ENCODE measurements at places on chromosomes 12 and 14.
A peak's percentile ranks its signal among the peaks of the same experiment; 100 is the strongest.

DNA sequence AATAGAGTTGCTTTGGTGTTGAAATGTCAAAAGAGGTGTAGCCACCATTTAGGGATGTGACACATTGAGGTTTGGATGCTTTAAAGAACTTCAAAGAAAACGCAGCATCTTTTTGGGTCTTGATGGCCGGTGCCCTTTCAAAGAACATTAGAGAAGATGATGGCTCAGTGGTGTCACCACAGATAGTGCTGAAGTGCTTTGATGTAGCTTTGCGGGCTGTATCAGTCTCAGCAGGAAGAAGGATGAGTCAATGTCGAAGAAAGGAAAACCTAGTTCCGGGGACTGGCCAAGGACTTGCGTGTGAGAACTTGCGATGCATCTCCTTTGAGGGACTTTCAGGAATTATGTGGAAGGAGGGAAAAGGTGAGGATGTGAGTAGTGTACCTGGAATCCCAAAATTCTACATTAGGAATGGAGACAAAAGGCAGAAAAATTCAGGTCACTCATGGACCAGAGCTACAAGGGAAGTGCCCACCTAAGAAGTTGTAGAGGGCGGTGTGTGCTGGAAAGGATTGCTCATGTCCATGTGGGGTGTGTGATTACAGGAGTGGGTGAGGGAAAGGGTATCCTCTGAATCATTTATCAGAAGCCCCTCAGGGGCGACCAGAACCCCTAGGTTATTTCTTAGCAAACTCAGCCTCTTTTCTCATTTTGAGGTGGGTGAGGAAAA is 39.7 kb upstream of the GZMB start:
- DNase-seq: no peak

GRCh38 chr12:54424224-54424623 is 5.2 kb upstream of the ITGA5 start:
- DNase-seq: no peak

DNA sequence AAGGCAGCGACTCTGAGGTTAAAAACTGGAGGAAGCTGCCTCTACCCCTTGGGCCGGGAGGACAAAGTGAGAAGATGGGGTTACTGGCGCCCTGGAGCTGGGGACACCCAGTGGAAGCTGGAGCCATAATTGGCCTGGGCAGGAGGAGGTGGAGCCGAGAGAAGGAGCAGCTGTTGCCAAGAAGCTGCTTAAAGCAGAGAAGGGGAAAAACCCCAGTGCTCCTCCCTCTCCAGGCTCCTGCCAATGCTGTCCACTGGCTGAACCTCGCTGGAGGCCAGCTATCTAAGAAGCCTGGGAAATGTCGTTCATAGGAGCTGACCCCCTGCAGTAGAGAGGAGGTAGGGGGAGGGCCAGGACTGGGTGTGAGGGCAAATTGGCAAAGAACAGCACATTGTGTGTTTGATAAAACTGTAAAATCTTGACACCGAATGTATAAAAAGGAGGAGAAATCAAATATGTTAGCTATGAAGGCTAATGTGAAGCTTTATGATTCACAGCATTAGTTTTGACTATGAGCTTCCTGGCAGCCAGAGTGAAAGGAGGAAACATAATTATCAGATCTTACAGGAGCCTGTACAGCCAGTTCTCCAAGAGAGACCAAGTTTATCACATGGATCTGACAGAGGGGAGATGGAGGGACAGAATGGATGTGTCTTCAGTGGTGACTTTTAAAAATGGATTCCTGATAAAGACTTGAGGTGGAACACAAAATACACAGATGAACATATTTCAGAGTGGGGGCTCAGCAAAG is 9.5 kb downstream of the HHIPL1 start:
- DNase-seq: no peak

DNA sequence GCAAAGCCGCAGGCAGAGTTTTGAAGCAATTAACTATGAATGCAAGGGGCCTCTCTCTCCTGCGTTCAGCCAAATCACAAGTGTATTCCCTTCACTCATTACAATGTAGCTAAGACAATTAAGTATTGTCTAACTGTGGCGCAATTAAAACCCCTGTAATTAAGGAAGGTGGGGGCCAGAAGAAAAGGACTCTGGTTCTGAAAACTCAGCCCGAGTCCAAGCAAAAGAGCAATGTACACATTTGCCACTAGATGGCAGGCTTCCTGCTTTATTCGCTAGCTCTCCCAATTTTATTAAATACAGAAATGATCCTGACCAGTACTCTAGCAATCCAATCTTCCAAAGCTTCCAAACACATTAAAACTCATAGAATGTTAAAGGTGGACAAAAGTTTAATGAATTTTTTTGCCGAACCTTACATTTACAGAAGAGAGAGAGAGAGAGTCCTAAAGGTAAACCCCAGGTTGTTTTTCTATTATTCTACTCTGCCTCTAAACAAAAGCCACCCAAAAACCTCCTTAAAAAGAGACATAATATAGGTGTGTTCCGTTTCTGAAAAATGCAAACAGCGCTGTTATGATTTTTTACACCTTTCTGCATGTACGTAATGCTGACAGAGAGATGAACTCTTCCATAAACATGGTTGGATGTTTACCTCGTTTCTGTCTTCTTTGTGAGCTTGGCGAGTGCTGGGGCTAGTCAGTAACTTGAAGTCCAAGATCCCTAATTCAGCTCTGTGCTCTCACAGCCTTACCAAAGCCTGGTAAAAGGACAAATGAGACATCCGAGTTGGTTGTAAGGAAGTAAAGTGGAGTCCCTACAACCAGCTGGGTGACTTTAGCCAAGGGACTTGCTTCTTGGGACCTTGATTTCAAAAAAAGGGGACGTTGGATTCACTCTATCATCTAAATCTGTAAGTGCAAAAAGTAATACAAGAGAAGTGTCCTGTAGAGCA is 50.9 kb upstream of the VASH1 start:
- peak; percentile 92 for DNase-seq

GRCh38 chr12:120346031-120346430 is 18.5 kb upstream of the PLA2G1B start:
- DNase-seq: no peak

DNA sequence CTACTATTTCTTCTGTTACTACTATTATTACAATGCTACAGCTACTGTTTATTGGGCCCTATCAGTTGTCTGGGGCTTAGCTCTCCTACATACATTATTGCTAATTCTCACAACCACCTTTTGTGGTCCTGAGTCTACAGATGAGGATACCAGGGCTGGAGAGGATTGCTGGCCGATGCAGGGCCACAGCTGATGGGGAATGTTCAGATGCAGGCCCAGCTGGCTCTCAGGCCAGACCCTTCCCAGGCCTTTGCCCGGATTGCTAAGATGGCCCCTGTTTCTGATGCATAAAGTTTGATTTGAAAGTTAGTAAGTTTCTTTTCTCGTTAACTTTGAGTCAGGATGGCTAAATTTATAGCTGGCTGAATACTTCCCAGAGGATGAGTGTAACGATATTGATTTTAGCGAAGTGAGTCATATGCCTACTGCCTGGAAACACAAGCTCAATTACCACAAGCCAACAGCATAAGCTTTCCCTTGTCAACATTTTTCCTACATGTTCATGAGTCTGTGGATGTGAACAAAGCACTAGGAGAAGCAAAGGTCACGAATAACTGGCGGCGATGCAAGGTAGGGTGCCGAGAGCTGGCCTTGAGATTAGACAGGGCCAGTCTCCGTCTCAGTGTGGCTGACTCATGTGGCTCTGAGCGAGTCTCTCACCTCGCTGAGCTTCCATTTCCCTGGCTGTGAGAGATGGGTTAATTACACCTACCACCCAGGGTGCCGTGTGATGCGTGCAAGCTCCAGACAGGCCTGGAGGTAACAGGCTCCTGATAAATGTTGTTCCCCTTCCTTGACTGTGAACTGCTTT is 111.0 kb downstream of the BEGAIN start:
- peak; percentile 90 for DNase-seq

GRCh38 chr12:119803381-119803791 is 73.7 kb downstream of the CIT start:
- DNase-seq: no peak

- DNase-seq: no peak
Observed at GRCh38 chr14:33686856-33687255, 264.0 kb downstream of the EGLN3 start.

- no peak for DNase-seq
Observed at GRCh38 chr12:120100630-120101029, 15.9 kb downstream of the RAB35 start.

DNA sequence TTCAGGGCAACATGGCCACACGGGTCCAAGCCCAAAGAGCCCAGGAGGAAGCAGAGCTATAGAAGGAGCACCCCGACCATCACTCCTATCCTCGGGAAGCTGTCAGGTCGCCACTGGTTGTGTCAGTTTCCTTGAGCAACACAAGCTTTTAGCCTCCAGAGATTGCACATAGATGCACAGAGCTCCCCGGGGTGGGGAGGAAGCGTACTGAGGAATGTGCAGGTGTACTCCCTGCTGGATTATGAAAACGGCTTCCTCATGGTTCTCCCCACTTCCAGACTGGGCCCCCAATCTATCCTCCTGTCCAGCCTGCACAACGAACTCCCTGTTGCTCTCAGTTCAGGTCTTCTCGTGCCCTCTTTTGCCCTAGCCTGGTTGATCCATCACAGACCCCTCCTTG is 30.3 kb upstream of the IRF2BPL start:
- DNase-seq: no peak

DNA sequence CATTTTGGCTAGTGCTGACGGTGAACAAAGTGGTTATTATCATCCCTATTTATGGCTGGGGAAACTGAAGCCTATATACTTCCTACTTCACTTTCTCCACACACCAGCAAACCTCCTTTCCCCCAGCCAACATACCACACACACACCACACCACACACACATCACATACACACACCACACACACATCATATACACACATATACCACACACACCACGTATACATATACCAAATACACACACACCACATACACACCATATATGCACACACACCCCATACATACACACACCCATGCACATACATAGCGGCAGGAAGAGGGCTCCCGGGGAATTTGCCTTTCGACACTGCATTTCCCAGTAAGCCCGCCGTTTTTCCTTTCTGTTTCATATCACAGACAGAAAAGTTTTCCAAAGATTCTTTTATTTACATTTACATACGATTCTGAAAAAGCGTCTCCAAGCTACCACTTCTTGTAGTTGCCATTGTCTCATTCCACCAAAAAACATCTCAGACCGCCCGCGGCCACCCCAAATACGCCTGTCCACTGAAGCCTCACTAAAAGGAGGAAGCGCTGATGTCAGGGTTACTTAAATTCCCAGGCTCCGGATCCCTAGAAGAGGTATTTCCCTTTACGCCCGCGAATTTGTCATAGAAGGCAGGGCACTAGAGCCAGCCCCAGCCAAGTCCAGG is 823 bp upstream of the RAB5B start:
- no peak for DNase-seq

DNA sequence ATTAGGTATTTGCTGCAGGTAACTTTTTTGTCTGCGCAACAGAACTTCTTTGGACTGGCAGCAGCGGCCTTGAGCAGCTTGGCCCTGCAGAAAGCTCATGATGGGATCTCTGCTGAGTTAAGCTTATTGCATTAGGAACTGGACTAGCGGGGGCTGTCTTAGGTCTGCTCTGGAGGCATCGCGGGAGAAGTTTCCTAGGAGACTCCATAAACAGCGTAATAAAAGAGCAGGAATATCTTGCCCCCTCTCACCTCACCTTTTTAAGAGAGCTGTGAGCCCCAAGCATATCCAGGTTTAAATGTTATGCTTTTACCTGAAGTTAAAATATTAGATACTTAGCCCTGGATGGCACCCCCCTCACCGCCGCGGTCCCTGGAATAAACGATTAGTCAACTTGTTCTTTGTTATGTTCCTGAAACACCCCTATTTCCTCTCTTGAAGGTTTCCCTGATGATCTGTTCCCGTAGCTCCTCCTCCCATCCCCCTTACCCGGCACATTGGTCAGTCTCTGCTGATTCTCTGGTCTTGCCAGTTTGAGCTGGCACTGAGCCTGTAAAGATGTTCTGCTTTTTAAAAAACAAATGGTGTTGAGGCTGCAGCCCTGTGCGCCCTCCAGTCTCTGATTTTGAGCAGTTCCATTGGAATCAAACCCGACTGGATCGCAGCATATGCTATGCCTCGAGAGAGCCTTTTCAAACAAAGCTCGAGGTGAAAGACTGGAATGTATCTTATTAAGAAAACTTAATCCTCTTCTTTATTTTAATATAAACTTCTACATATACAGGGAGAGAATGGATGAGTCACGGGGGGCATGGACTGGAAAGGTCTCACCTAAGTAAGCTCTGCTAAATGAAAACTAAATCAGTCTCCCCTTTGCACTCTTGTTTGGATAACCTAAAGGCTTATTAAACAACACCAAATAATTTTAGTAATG is 1.9 kb downstream of the MLXIP start:
- DNase-seq: peak; percentile 22

GRCh38 chr12:128120035-128120434 is 146.9 kb upstream of the TMEM132C start:
- no peak for DNase-seq

DNA sequence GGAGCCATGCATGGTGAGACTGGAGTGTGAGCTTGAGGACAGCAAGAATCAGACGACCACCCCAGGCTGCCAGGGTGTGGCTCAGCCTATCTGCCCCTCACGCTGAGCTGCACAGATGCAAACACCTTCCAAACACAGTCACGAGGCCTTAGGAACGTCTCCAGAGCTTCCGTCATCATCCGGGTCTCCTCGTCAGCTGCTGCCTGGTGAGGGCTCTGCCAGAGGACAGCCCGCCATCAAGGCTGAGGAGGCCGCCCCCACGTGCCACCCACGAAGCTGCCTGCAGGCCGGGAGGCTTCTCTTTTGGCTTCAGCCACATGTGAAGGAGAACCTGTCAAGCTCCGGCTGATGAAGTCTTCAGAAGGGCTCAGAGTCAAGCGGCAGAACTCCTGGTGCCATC is 13.4 kb downstream of the DDX51 start:
- no peak for DNase-seq

- DNase-seq: no peak
Observed at GRCh38 chr14:90658541-90658967, 157.7 kb downstream of the TTC7B start.

DNA sequence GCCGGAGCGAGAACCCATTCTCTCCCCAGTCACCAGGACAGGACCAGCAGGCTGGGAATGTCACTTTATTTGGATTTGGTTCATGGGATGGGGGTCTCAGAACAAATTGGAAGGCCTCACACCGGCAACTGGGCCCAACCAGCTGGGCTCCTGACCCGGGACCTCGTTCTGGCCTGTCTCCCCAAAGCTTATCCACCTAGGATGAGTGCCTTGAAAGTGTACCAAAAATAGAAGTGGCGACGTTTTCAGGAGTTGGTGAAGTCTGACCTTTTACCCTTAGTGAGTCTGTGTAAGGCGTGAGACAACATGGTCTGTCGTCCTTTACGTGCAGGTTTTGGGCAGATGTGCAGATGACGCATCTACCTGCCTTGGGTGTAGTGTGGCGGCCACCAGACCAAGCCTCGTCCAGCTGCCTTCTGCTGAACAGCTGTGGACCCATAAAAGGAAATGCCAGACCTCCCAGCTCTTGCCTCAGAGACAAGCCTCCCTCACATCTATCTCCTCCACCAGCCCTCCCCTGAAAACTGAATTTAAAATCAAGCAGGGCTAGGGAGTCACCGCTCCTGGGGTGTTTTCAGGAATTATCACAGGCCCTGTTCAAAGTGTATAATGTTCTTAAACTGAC is 36.6 kb upstream of the CLMN start:
- no peak for DNase-seq
